ENCODE measurements at places on chromosomes 1 and 21. TPM values are rescaled to one million over a fixed set of nuclear protein-coding genes. Genes with fewer than 3 reads are reported as not detected.

- no peak overlapping the region for H3K4me3 ChIP-seq
- DNase-seq: no peak
- no peaks in the 10 kb centered on the region for H3K27me3 ChIP-seq
- H3K27ac ChIP-seq: peak overlapping the region; percentile 8
Measured at GRCh38 chr1:228795596-228795995, 60.3 kb downstream of the RHOU start.

- no peaks in the 10 kb centered on the region for H3K4me1 ChIP-seq
- H3K27ac ChIP-seq: no peak overlapping the region
- H3K4me3 ChIP-seq: no peak overlapping the region
- H3K36me3 ChIP-seq: no peaks in the 10 kb centered on the region
Measured at GRCh38 chr1:210754878-210755665, 378.9 kb downstream of the KCNH1 start.

- H3K27me3 ChIP-seq: no peaks in the 10 kb centered on the region
- no peak overlapping the region for H3K27ac ChIP-seq
- no peak for DNase-seq
- peaks cover 16% of the 10 kb centered on the region for H3K36me3 ChIP-seq
Measured at GRCh38 chr21:43925096-43925481, 60.1 kb downstream of the AGPAT3 start.

- H3K27me3 ChIP-seq: peaks cover 11% of the 10 kb centered on the region
- no peak for DNase-seq
- H3K36me3 ChIP-seq: no peaks in the 10 kb centered on the region
- H3K4me1 ChIP-seq: no peaks in the 10 kb centered on the region
Measured at GRCh38 chr1:203937678-203938330, 76.4 kb downstream of the SNRPE start.

DNA sequence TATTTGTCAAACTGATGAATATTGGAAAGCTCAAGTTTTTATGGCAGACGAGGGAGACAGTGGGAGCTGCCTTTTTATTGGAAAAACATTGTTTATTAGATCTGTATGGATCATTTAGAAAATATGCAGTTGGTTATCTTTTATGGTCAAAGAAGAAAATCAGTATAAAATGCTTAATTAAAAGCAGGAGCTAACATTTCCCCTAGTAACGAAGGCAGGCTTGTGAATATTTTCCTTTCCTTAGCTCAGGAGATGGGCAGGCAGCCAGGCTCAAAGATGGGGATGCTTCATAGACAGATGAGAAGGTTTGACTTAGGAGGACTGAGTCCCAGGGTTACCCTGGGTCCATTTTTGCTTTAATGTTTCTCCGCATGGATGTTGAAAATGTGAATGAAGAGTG lies 26.0 kb downstream of the ROR1 start:
- no peak overlapping the region for H3K4me3 ChIP-seq
- DNase-seq: no peak
- no peaks in the 10 kb centered on the region for H3K36me3 ChIP-seq
- no peaks in the 10 kb centered on the region for H3K4me1 ChIP-seq
- H3K27ac ChIP-seq: no peak overlapping the region
- peaks cover 10% of the 10 kb centered on the region for H3K27me3 ChIP-seq

DNA sequence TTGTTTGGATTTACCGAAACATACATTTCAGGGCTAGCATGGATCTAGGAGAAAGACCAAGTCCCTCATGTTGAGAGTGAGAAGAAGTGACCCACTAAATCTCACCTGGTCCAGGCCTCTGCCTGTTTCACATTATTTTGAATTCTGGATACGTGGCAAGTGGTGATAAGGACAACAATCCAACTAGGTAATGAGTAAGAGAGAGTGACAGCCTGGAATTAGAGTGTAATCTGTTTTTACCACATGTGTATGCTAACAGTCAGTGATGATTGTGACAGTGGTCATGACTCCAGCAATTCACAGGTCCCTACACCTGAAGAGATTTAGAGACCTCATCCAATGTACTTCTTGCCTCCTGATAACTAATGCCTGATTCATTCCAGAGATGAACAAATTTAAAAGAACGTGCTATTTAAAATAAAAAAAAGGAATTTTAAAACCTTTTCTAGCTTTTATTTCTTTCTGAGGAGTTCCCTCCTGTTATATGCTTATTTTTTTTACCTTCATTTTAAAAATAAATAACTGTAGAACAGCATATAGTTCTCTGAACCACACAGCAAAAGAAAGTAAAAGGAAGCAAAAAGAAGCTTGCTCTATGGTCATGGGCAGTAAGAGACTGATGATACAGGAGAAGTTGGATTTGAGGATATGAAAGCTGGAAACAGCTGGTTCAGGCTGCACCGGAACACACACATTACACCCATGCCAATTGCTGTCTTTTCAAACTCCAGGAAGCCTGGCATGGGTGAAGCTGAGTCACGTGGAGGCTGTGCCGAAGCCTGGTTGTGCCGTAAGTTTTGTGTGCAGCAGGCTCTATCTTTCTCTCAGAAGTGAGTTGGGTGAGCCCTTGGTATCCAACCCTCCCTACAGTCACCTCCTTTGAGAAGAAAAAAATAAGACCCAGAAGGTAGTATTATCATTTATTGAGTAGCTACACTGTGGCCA lies 14.7 kb downstream of the C1orf116 start:
- no peak for DNase-seq
- no peaks in the 10 kb centered on the region for H3K4me1 ChIP-seq
- H3K27ac ChIP-seq: no peak overlapping the region
- no peak overlapping the region for H3K4me3 ChIP-seq
- H3K27me3 ChIP-seq: peaks cover 23% of the 10 kb centered on the region

GRCh38 chr1:207910591-207911354 lies at the start of gene CD34:
TSS of gene CD34 (minus strand) at chr1:207911125. CDS start at chr1:207911080, 45 bp downstream.
- H3K4me1 ChIP-seq: peaks cover 12% of the 10 kb centered on the region
- peak within 1 kb of the TSS; percentile 67 for H3K4me3 ChIP-seq
- H3K27ac ChIP-seq: no peak within 1 kb of the TSS
- peak; percentile 71 for DNase-seq
- peaks cover 66% of the 10 kb centered on the region for H3K27me3 ChIP-seq

DNA sequence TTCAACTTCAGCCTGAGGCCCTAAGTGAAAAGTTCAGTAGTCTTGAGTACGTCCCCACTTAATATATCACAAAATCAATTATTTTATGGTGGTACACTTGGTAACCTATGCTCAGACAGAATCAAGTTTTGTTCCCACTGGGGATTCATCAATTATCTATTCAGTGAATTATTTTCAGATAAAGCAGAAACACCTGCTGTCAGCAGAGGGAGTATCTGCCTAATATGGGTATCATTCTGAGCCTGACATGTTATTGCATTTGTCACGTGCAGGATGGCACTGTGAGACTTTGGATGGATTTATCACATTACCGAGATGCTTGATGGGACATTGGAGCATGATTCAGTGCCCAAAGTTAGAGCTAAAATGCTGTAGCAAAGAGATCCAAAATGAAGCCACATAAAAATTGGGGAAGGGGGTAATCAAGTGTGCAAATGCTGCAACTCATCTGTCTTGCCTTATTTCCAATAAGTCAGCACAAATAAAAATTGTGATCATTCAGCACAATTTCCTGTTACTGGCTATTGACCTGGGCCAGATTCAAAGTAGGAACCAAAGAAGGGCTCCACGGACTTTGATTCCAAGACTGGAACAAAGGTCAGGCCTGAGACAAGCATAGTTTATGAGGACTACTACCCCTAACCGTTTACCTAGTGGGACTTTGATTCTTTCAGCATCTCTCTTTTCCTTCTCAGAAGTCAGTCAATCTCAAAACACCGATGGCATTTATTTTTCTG lies 657.6 kb downstream of the LMO4 start:
- H3K4me3 ChIP-seq: no peak overlapping the region
- no peaks in the 10 kb centered on the region for H3K4me1 ChIP-seq
- H3K36me3 ChIP-seq: no peaks in the 10 kb centered on the region
- H3K27me3 ChIP-seq: no peaks in the 10 kb centered on the region
- no peak overlapping the region for H3K27ac ChIP-seq

S100A13 gene
- total RNA-seq: 3.1 TPM

DNA sequence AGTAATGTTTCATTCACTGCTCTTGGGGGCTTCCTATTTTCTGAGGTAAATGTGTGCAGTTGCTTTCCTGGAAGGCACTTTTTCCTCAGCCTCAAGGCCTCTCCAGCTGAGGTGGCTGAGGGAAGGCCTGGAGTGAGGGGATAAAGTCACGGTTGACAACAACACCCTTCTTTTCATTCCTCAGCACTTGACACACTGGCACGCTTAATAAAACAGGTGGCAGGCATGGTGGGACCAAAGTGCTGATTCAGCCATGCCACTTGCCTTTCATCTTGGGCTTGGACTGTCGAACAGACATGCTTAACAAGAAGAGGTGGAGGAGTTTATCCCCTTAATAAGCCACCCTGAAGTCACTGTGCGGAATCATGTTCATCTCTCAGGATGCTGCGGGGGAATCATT lies 23.6 kb upstream of the GRHL3 start:
- no peaks in the 10 kb centered on the region for H3K4me1 ChIP-seq
- no peaks in the 10 kb centered on the region for H3K36me3 ChIP-seq
- no peak for DNase-seq
- peaks cover 36% of the 10 kb centered on the region for H3K27me3 ChIP-seq
- no peak overlapping the region for H3K4me3 ChIP-seq
- H3K27ac ChIP-seq: no peak overlapping the region

GRCh38 chr1:64062941-64063581 lies 140.4 kb upstream of the UBE2U start:
- H3K27me3 ChIP-seq: no peaks in the 10 kb centered on the region
- H3K4me1 ChIP-seq: peaks cover 9% of the 10 kb centered on the region
- DNase-seq: no peak
- H3K27ac ChIP-seq: no peak overlapping the region

DNA sequence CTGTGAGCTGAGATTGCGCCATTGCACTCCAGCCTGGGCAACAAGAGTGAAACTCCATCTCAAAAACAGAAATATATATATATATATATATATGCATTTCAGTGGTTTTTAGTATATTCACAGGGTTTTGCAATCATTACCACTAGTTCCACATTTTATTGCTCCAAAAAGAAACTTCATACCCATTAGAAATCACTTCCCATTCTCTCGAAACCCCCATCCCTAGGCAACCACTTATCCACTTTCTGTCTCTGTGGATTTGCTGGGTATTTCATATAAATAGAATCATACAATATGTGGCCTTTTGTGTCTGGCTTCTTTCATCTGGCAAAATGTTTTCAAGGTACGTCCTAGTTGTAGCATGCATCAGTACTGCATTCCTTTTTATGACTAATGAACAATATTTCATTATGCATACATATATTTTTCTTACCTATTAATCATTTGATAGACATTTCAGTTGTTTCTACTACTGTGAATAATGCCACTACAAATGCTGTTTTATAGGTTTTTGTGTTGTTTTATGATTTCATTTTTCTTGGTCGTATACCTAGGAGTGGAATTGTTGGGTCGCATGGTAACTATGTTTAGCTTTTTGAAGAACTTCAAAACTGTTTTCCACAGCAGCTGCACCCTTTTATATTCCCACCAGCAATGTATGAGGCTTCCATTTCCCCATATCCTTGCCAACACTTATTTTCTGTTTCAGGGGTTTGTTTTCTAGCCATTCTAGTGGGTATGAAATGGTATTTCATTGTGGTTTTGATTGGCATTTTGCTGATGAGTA lies 95.9 kb downstream of the PHTF1 start:
- no peaks in the 10 kb centered on the region for H3K4me1 ChIP-seq
- H3K36me3 ChIP-seq: no peaks in the 10 kb centered on the region
- no peak for DNase-seq
- no peak overlapping the region for H3K27ac ChIP-seq
- H3K27me3 ChIP-seq: no peaks in the 10 kb centered on the region
- H3K4me3 ChIP-seq: no peak overlapping the region

GJA4 gene
- not detected for total RNA-seq

- H3K36me3 ChIP-seq: no peaks in the 10 kb centered on the region
- DNase-seq: no peak
- no peaks in the 10 kb centered on the region for H3K4me1 ChIP-seq
- H3K27ac ChIP-seq: no peak overlapping the region
Measured at GRCh38 chr1:93490357-93490756, 42.4 kb downstream of the FNBP1L start.

KCNQ4 gene
- total RNA-seq: 1.5 TPM

DNA sequence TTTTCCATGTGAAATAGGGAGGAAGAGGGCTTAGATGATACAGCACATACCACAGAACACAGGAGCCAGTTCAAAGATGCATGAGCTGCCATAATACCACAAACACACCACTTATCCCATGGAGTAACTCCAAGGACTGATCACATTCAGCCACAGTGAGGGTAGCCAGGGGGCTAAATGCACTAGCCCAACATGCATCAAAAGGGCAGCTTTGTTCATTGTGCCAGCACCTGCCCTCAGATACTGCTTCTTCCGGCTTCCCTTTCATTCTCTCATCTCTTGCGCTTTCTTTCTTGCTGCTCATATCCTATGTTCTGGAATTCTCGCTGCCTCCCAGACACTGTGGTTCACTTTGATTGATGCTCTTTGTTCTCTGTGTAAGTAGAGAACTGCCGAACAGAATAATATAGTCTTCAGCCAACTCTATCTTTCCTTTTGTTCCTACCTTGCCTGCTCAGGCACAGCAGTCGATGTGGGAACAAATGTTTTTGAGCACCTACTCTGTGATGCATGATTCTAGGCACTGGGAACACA lies 50.0 kb upstream of the SYT6 start:
- no peaks in the 10 kb centered on the region for H3K4me1 ChIP-seq
- H3K36me3 ChIP-seq: no peaks in the 10 kb centered on the region
- no peak for DNase-seq
- H3K4me3 ChIP-seq: no peak overlapping the region
- peaks cover 36% of the 10 kb centered on the region for H3K27me3 ChIP-seq

Data from activated CD4-positive, alpha-beta T cell treated with anti-CD3 and anti-CD28 coated beads, Interleukin-2, amount 10 ng/mL, durations not matched to agents 24 days and 14 days (primary cell).